ENCODE measurements at places on chromosomes 7 and 10.

GRCh38 chr10:128051548-128051947 is 74.7 kb downstream of the MKI67 start:
- no peak for DNase-seq

GRCh38 chr10:89163265-89163995 is 43.7 kb downstream of the CH25H start:
- peak; percentile 9 for DNase-seq

DNA sequence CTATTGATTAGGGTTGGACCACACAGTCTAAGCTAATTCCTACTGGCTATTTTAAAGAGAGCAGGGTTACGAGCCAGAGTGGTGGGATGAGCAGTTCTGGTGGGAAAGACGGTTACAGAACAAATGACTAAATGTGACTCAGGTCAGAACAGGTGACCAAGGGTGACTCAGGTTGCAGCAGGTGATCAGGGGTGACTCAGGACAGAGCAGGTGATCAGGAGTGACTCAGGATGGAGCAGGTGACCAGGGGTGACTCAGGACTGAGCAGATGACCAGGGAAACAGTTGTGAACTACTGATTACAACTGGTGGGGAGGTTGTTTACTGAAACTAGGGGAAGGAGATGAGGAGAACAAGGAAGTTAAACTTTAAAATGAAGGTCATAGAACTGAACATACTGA is 366.3 kb downstream of the ABCA13 start:
- no peak for DNase-seq

DNA sequence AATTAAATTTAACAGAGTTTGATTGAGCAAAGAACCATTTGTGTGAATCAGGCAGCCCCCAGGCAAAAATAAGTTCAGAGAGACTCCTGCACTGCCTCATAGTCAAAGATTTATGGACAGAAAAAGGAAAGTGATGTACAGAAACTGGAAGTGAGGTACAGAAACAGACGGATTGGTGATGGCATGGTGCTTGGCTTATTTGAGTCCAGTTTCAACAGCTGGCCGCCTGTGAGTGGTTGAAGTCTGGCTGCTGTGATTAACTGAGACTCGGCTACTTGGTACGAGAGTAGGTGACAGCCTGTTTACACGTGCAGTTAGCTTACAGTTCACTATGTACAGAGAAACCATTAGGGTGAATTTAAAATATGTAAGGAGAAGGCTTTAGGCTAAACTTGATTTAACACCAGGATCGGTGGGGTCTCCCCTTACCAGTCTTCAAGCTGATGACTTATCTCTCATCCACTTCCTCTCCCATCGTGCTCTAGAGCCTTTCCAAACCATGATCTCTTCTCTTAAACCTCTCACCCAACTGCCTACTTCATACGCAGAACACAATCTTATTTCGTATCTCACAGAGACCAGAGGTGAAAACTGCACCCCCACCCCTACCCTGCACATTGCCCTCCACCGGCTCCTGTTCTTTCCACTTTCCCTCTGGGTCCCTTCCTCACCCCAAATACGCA is 5.0 kb upstream of the MSMB start:
- peak; percentile 43 for DNase-seq

GRCh38 chr7:131753620-131754222 is 197.3 kb upstream of the PODXL start:
- peak; percentile 71 for DNase-seq

DNA sequence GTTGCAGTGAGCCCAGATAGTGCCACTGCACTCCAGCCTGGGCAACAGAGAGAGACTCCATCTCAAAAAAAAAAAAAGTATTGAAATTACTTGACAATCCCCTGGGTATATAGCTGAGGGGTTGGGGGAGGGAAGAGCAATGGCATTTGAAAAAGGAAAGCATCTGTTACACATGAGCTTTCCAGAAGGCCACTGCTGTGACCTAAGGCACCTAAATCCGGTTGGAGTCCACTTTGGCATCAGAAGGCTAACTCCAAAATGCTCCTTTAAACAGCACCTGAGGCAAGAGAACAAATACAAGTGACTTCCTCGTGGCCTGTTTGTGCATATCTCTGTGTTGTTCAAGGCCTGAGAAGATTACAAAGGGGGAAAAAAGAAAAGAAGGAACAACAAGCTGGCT is 74.8 kb upstream of the PALS2 start:
- no peak for DNase-seq

DNA sequence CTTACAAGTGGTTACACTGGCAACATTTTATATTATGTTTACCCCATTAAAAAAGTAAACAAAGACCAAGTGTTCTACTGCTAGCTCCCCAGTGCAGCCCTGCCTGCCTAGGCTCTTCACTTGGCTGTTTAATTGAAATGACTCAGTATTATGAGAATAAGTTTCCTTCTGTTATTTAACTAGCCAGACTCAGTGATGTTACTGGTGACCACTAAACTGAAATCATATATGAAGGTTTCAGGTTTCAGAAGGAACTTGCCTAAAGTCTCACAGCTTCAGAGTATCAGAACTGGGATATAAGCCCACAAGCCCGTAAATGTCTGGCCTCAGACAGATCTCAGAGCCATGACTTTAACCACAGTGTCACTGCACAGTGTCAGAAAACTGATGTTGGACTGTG is 66.8 kb upstream of the EXOC4 start:
- no peak for DNase-seq

Data from NCI-H1694 treated with DMSO at 0.1 percent for 48 hours (cell line).